ENCODE measurements at places on chromosomes 1 and 21.

DNA sequence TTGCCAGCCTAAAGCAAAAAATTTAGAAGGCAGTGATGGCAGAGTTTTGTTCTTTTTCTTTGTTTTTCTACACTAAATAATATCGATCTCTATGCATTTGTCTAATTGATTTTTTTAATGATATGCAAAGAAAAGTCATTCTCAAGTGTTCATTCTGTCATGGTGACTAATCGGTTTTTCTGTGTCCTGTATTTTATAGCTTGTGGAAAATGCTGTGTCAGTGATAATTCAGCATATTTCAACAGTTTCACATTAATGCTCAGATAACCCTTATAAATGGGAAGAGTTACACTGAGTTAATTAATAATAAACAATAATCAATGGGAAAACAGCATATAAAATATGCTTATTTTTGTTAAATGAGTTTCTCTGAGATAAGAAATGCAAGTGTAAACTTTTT lies 824.9 kb downstream of the AMY1C start:
- no peak for DNase-seq

GRCh38 chr1:207831517-207832327 lies 79.2 kb downstream of the CD34 start:
- no peak for DNase-seq

GRCh38 chr1:20726118-20726911 lies 6.2 kb downstream of the SH2D5 start:
- DNase-seq, result no peak

- no peak for DNase-seq
Measured at GRCh38 chr1:17755120-17755519, at the start of gene ACTL8. Gene ACTL8 (plus strand): TSS chr1:17755333. CDS start chr1:17823009, 67,676 bp downstream.

GRCh38 chr21:46122237-46122671 lies 24.3 kb downstream of the COL6A2 start:
- DNase-seq, result peak; percentile 62

GRCh38 chr1:186957314-186957713 lies 128.6 kb downstream of the PLA2G4A start:
- DNase-seq, result no peak

DNA sequence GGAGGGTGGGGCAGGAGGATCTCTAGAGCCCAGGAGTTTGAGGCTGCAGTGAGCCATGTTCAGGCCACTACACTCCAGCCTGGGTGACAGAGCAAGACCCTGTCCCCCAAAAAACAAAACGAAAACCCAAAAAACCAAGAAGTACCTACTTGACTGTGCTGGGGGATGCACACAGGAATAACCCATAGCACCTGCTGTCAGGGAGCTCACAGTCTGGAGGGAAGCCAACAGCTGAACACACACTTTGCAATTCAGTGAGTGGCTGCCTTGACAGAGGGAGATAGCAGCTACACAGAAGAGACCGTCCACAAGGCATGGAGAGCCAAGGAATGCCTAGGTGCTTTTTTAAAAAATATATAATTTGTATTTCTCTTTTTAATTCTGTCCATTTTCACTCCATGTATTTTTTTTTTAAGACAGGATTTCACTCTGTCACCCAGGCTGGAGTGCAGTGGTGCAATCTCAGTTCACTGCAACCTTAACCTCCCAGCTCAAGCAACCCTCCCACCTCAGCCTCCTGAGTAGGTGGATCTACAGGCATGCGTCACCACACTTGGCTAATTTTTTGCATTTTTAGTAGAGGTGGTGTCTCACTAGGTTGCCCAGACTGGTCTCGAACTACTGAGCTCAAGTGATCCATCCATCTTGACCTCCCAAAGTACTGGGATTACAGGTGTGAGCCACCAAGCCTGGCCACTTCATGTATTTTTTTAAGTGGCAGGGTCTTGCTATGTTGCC lies 68.7 kb downstream of the NID1 start:
- no peak for DNase-seq

GRCh38 chr1:189868021-189868420 lies 609.6 kb downstream of the BRINP3 start:
- DNase-seq, result no peak

- DNase-seq, result no peak
Measured at GRCh38 chr1:109120356-109120755, 6.4 kb downstream of the ELAPOR1 start.

GRCh38 chr1:226001088-226001487 lies 1.9 kb upstream of the SDE2 start:
- no peak for DNase-seq

DNA sequence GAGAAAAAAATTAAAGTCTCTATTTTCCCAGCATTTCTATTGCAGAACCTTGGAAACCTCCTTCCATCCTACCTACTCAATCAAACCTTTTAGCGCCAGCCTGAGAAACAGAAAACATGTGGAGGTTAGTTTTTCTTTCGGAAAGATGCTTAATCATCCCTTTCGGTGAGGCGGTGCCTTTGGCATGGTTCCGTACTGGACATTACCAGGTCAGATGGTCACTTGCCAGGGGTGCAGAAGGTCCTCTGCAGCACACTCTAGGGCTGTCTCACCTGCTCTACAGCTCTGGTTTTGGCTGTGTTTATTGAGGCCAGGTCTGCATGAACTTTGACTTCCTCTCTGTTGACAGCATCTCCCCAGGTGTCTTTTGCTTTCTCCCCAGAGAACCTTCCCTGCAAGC lies 121.5 kb downstream of the PLD5 start:
- no peak for DNase-seq

- peak; percentile 35 for DNase-seq
Measured at GRCh38 chr1:169892927-169893644, 610 bp downstream of the SCYL3 start.

GRCh38 chr1:211013346-211014240 lies 120.4 kb downstream of the KCNH1 start:
- no peak for DNase-seq

GRCh38 chr1:205878026-205878425 lies 28.1 kb upstream of the PM20D1 start:
- DNase-seq, result no peak

- no peak for DNase-seq
Measured at GRCh38 chr1:248792342-248792741, 33.4 kb downstream of the SH3BP5L start.

DNA sequence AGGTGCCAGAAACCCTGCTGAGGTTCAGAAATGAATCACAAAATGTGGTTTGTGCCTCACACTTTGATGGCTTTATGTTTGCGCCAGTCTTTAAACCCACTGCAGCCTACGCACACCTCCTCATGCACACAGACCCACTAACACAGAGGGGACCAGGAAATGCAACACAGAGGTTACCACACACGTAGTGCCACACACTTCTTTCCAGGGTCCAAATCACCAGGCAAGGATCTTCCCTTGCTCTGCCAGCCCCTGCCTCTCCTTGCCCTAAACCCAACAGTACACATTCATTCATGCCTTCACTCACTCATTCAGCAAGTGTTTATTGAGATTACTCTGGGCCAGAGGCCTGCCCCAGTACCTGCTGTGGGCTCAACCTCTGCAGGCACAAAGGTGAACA lies 17.5 kb downstream of the MAB21L3 start:
- DNase-seq, result no peak

DNA sequence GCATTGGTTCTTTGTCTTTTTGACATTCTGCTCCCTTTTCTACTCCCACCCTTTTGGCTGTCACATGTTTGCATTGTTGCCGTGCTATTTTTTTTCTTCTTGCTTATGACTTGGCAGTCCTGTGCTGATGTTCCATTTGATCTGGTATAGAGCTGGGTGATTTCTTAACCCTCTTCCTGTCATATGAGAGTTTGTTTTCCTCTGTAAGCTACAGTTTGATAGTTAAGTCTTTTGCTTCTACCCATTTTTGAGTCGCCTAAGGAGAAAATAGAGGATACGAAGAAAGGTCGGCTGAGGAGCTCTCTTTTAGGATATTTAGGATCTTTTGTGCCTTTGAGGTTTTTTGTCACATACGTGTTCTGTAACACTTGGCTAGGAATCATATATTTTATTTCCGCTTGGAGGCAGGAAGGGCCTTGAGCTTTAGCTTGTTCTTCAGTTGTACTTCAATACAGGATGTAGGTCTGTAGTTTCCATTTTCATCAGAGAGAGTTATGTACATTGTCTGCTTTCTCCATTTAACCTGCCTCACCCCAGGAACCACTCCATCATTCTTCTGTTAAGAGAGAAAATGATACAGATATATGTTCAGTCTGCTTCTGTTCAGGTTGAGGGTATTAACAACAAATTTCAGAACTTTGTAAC lies 150.7 kb downstream of the BACH1 start:
- DNase-seq, result no peak

DNA sequence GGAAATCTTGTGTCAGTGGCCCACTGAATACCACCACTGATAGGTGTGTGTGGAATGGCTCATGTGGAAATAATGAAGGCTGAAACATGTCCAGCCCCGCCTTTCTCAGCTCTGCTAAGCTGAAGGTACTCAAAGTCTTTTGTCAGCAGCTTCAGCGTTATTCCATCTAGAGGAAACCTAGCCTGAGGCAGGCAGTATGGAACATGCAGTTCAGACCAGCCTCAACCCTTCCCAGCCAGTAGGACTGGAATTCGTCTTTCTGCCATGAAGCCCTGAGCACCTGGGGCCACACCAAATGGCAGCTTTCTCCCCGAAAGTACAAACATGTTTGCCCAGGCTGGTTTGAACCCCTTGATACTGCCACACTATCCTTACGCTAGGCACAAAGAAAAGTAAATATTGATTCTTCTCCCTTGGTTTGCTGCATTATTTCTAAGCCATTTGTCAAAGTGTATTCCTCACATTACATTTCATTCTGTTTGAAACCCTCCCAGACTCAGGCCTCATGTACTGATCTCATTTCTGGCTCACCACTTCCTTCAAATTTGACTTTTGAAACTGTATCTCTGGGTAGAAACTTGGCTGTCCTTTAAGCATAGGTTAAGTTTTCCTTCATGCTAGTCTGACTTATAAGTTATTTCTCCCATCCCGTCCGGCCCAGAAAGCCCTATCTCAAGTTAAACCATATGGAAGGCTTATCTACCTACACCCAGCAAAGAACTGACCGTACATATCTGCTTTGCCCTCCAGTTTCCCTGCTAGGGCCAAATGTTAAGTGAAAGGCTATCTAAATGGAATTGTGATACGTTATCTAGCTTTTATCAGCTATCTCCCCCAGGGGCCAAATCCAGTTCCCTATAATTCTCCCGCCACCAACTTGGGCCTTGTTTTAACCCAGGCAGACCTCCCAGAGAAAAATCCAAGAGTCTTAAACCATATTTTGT lies 45.7 kb upstream of the HOOK1 start:
- DNase-seq, result no peak

GRCh38 chr1:201530741-201531531 lies 8.0 kb upstream of the NAV1 start:
- peak; percentile 91 for DNase-seq

- no peak for DNase-seq
Measured at GRCh38 chr1:61120998-61121397, 38.6 kb downstream of the NFIA start.

- no peak for DNase-seq
Measured at GRCh38 chr1:76374086-76374485, 299.5 kb downstream of the ST6GALNAC3 start.

- no peak for DNase-seq
Measured at GRCh38 chr1:15189692-15190370, 36.3 kb downstream of the TMEM51 start.

- DNase-seq, result peak; percentile 87
Measured at GRCh38 chr1:67853704-67854103, 20.4 kb upstream of the GNG12 start.

DNA sequence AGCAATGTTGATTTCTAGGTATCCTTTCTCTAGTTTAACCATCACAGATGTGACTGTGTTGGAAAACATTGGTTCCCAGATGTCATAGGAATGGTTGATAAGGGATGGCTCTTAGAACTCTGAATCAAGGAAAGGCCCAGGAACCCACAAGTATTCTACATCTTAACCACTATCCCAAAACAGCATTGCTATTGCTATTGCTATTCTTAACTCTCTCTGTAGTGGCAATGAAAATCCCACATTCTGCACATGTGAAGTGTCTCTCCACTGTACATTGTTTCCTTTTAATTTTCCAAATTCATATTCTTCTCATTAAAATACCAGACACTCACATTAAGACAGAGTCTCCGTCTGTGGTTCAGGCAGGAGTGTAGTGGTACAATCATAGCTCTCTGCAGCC lies 420.4 kb upstream of the RUNX1 start:
- DNase-seq, result peak; percentile 24

GRCh38 chr1:81467383-81467782 lies 333.4 kb upstream of the ADGRL2 start:
- DNase-seq, result peak; percentile 26

- DNase-seq, result no peak
Measured at GRCh38 chr1:243796016-243796415, 54.0 kb downstream of the AKT3 start.

DNA sequence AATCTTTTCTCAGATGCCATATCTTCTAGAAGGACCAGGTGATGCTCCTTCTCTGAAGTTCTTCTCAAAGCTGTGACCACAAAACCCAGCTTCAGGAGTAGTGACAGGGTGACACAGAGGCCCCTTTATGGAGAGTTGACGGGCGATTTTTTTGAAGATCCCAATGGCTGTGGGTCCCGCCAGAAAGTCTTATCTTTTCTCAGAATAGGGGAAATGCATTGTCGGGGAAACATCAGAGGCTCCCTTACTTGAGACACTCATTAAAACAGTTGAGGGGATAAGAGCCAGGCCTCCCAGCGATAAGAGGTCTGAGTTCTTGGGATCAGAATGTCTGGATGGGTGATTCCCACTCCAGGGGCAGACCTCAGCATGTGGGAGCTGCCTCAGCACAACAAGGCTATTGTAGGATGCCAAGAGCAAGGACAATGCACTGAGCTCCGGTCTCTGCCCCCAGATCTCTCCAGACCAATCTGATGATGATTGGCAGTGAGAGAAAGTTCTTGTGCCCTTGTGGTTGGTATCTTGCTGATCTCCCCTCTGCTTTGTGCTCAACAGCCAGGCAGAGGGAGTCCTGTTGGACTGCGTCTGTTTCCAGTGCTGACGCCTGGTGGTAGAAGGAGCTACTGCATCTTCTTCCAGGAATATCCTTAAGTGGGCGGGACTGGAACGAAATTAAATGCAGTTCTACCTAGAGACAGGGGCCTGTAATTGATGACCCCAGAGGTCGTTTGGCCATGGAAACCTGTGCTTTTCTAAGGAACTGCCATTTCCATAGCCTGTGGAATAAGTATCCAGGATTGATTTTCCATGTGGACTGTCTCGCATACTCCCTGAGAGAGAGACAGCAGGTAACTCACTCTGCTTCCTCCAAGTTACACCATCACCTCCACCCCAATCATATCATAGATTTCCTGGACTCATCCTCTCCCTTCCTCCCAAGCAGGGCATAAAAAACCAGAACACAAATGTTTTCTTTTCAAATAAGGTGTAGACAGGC lies 6.8 kb upstream of the ACKR1 start:
- DNase-seq, result peak; percentile 86

- DNase-seq, result no peak
Measured at GRCh38 chr1:240217403-240217802, 125.7 kb downstream of the FMN2 start.

- no peak for DNase-seq
Measured at GRCh38 chr1:238649200-238649599, 737.2 kb upstream of the CHRM3 start.

DNA sequence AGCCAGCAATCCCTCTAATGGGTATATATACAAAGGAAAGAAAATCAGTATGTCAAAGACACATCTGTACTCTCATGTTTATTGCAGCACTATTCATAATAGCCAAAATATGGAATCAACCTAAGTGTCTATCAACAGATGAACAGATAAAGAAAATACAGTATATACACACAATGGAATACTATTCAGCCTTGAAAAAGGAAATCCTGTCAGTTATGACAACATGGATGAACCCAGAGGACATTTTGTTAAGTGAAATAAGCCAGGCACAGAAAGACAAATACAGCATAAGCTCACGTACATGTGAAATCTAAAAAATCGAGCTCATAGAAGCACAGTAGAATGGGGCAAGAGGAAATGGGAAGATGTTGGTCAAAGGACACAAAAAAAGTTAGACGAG lies 69.1 kb downstream of the WARS2 start:
- no peak for DNase-seq

Measured in astrocyte of the hippocampus (primary cell).